Eye (tissue), 1 donor: ENCODE measurements at places on chromosomes 7 and 10.
A peak's percentile ranks its signal among the peaks of the same experiment; 100 is the strongest.

- no peak for DNase-seq
Observed at GRCh38 chr7:1715331-1715625, 45.2 kb downstream of the ELFN1 start.

DNA sequence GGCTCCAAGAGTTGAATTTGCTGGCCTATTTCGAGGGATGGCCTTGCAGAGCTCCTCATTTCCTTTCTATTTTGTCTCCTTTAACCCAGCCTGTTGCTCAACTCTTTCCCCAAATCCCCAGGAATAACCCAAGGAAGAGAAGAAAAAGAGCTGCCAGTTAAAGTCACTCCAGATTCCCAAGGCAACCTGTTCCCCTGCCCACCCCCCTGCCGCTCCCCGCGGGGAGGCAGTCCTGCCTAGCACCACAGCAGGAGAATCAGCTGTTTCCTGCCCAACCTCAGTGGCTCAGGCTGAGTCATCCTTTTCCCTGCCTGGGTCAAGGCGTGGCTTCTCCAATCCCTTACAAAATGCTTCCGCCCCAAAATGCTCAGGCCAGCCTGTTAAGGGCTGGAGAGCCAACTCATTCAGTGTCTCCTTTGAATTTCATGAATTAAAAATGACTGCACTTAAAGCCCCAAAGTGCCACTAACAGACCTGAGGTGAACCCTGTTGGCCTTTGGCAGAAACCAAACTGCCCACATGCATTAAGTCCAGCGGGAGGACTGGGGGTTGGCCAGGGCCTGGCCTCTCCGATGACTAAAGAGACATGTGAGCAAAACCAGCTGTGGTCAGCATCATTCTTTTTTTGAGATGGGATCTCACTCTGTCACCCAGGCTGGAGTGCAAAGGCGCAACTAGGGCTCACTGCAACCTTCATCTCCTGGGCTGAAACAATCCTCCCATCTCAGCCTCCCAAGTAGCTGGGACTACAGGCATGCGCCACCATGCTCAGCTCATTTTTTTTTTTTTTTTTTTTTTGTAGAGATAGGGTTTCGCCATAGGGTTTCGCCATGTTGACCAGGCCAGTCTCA is 83.2 kb upstream of the KIF5B start:
- peak; percentile 11 for DNase-seq

- DNase-seq, result no peak
Observed at GRCh38 chr7:154427533-154427932, 375.3 kb downstream of the DPP6 start.

DNA sequence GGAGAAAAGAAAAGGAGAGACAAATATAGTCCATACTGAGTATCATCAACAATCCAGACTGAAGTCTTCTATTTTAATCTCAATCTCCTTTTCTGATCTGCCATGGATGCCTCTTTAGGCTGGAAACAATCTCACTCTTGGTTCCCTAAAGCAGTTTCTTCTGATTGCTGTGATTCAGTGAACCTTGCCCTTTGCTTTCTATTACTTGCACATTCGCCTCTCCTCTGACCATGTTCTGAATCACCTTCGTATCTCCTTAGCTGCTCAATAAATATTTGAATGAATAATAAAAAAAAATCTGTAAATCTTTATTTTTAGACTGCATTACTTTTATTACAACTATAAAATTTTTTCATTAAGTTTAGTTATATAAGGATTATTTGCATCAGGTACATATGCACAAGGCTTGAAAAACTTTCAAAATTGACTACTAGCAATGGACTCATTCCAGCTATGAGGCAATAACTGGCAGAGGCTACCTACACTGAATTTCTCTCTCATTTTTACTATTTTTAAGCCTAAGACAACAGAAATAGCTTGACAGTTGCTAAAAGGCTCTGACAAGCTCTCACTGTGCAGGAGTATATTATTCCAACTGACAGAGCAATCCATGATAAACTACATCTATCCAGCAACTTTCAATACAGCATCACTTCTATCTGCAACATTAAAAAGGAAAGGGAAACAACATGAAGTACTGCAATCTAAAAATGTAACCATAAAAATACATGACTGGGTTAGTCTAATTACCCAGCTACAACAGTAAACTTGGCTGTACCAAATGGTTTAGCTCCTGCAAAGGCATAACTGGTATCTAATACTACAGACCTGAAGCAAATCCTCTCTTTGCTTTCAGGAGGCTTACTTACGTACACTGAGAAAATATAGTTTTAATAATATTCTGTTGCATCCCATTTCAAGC is 25.6 kb downstream of the TM9SF3 start:
- DNase-seq, result no peak

- DNase-seq, result peak; percentile 76
Observed at GRCh38 chr7:151518105-151518946, 1.4 kb downstream of the RHEB start.

DNA sequence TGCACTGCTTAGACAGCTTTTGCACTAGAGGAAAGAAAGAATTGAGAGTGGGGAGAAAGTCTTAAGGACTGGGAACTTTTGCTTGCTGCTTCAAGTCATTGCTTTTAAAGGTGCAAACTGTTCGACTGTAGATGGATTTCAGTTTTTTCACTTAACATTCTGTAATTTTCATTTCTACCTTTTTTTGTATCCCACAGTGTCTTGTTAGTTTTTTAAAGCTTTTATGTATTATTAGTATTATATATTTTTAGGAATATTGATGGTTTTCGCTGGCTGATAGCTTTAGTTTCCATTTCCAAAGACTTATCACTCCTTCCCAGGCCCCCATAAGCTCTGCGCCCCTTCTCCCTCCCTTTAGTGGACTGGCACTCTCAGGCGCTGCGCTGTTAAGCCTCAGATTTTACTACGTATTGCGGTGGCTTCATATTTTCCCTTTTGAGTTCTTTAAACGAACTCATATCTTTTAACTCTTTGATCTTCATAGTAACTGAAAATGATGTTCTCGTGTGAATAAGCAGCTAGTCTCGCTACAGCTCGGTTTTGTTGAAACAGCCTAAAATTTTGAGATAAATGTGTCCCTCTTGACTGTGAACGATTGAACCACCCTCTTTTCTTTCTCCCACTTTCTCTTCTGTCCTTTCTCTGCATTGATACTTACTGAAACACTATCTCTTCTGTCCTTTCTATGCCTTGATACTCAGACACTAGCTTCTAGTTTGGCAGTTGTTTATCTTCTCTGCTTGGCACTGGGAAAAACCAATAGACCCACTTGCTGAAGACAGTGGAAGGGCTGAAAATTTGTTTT is 2.5 kb upstream of the ETV1 start:
- peak; percentile 63 for DNase-seq

- DNase-seq, result no peak
Observed at GRCh38 chr10:130902471-130902870, 409.1 kb downstream of the TCERG1L start.

GRCh38 chr10:48580236-48580635 is 24.6 kb downstream of the ARHGAP22 start:
- no peak for DNase-seq

DNA sequence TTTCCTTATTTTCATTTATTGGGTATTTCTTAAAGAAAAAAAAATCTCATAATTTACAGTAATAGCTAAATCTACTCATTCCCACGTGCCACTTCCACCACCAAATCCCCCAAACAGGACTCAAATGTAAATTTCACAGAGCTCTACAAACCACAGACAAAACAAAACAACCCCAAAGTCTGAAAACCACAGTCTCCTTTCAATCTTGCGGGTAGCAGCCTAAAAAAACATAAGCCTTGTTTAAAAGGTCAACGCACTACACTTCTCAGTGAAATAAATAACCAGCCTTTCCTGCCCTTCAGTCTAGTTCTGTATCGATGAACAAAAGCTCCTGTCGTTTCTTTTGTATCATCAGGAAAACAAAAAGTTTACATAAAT is 121.8 kb upstream of the AFAP1L2 start:
- no peak for DNase-seq

DNA sequence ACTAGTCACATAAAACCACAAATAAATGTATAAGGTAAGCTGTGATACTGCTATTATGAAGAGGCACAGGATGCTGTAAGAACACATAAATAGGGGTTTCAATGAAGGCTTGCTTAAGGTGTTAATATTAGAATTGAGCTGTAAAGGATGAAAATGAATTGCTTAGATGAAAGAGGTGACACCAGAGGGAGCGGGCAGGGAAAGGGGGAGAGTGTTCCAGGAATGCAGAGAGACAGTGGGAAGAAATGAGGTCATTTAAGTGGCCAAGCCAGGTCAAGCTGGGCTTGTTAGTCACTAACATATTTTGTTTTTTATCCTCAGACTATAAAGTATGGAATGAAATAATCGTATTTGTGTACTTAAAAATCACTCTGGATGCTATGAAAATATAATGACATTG is 193.5 kb downstream of the NRG3 start:
- no peak for DNase-seq

GRCh38 chr7:24713039-24713793 is 44.0 kb downstream of the GSDME start:
- DNase-seq, result no peak

GRCh38 chr10:1159131-1160061 is 103.2 kb downstream of the WDR37 start:
- no peak for DNase-seq

GRCh38 chr10:52623761-52624160 is 148.8 kb downstream of the MBL2 start:
- DNase-seq, result no peak

DNA sequence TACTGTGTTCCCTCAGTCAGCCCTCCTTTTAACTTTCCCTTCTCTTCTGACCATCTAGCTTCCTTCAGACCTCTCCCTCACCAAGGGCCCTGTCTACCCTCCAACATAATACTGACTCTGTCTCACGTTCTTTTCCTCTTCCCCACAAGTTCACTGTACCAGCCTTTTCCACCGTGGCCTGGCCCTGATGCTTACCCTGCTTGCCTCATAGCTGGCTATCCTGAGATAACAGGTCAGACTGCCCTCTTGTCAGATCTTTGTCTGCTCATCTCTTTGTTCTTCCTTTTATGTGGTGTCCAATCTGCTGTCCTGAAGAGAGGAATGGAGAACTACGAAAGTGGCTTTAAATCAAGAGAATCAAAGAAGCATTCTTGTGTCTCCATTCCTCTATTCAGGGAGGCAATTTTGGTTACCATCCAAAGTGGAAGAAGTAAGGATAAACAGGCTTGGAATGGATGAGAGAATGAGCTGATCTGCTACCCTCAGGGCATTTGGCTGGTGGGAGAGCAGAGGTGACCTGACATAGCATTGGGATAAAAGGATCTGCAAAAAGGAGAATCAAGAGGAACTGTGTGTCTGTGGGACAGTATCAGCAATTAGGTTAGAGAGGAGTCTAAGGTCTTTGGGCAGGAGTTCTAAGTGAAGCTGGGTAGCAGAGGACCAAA is 8.1 kb downstream of the BTAF1 start:
- no peak for DNase-seq

- DNase-seq, result peak; percentile 57
Observed at GRCh38 chr7:30604901-30605300, 10.2 kb downstream of the GARS1 start.

- DNase-seq, result no peak
Observed at GRCh38 chr10:93259126-93259525, 185.4 kb downstream of the CYP26A1 start.

DNA sequence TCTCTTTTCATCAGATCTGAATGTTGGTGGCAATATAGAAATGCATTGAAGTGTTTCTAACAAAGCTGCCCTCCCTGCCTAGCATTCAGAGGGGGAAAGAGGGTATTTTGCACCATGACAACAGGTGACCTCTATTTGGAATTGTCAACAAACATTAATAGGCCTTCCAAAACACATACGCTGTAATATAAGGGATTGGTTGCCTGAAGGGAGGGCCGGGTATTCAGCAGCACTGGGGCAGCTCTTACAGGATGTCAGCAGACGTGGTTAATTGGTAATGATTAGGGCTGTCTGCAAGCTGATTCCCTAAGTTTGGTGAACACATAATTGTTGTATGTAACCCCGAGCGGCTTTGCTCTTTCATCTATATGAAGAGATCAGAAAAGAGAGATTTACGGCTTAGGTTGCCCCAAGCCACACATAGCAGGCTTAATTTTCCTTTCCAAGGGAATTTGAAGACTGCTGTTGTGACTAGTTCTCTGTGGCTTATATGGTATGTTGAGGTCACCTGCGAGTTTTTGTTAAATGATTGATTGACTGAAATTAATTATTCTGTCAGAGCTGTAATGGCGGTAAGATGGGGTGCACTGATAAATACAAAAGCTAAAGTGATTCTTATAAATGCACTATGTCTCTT is 759.3 kb downstream of the LRMDA start:
- DNase-seq, result peak; percentile 67

GRCh38 chr10:74910241-74910975 is 84.0 kb downstream of the KAT6B start:
- DNase-seq, result no peak

GRCh38 chr10:112875476-112876267 is 74.4 kb upstream of the TCF7L2 start:
- DNase-seq, result no peak

DNA sequence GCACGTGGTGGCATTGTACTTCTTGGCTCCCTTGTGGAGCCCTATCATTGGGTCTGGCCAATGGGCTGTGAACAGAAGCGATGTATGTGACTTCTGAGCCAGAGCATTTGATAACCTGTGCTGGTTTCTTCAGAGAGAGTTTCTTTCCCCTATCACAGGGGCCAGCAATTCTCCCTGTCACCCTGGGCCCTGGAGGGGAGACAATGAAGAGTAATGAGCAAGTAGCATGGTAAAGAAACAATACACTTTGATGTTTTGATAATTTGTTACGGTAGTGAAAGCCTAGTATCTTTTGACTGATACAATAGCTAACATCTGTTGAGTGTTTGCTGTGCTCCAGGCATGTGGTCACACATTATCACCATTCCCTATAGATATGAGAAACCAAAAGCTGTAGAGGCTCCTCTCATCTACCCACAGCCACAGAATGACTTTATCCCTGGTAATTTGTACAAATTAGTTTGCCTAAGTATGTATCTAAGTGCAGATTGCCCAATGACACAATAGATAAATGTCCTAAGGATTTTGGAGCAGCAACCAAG is 113.4 kb upstream of the SVIL start:
- no peak for DNase-seq

- peak; percentile 15 for DNase-seq
Observed at GRCh38 chr7:134031835-134032617, 95.1 kb upstream of the LRGUK start.

DNA sequence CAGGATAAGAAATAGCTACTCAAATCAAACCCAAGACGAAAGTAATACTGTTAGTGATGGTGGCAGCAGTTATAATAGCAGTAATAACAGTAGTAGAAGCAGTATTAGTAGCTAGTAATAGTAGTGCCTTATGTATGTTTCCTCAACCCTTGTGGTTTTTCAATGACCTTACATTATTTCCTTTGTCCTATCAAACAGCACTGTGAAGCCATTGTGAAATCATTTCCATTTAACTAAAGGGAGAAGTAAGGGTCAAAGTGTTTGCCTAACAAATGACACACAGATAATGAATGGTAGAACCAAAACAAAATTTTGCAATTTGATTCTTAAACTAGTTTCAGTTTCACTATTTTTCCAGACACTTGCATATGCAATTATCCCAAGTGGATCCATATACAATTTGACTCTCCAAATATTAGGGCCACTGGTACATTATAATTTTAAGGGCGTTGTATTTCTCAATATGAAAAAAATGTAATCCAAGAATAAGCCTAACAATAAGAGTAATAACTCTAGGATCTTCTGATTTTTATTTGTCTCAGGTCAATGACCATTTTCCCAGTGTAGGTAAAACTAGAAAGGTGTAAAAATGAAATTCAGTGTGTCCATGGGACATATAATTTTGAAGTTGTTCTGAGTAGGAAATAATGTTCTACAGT is 33.7 kb upstream of the TMEM26 start:
- no peak for DNase-seq
